Activated T-cell treated with anti-CD3 and anti-CD28 coated beads, Interleukin-2, amount 50 U/mL, for 72 hours (primary cell): ENCODE measurements at places on chromosomes 16 and 17.
A peak's percentile ranks its signal among the peaks of the same experiment; 100 is the strongest.

DNA sequence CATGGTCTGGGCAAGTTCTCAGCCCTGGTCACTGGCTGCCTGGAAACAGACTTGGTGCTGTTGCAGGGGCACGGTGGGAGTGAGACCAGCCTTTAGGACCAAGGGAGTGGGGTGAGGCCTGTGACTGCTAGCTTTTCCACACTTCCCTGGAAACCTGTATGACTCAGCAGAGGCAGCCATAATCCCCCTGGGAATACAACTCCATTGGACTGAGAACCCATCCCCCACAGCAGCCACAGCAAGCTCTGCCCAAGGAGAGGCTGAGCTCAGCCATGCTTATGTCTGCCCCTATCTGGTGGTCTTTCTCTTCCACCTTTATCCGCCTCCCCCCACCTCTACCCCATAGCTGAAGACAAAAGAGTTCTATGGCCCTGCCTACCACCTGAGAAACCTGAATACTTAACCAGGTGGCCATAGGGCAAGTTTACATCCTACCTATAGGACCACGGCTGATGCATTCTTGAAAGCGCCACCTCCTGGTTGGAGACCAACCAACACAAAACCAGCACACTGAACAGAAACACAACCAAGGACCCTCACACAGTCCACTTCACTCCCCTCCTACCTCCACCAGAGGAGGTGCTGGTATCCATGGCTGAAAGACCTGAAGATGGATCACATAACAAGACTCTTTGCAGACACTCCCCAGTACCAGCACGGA, 816.2 kb upstream of the SOX9 start:
- DNase-seq = no peak

DNA sequence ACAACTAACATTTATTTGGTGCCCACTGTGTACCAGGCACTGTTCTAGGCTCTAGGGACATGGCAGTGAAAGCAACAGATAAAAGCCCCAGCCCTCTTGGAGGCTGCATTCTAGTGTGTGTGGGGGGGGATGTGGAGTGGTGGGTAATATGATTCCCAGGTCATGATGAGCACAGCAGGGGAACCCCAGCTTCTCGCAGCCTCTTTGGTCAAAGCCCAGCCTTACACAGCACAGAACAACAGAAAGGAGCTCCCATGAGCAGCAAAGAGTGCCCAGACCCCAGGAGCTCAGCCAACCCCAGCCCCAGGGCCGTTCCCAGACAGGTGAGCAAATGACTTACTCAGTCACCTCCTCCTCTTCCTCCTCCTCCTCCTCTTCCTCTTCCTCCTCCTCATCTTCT, 21.9 kb downstream of the CNGB1 start:
- DNase-seq = no peak

GRCh38 chr17:1071103-1071825, 74.3 kb downstream of the TIMM22 start:
- no peak for DNase-seq

- no peak for DNase-seq
These were observed 6.1 kb upstream of the NLRC5 start for GRCh38 chr16:56983211-56983751.

DNA sequence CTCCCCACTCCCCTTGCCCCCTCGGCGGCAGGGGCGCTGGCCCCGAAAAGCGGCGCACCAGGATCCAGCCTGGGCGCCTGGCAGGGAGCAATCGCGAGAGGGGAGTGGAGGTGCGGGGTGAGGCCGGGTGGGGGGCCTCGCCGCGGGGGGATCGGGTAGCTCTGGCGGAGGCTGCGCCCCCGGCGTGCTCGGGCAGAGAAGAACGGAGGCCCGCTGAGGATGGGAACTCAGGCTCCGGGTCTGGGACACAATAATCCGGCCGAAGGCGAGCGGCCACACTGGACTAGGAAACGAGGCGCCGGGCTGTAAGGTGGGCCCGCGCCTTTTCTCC, 721 bp upstream of the PCGF2 start:
- no peak for DNase-seq

GRCh38 chr17:7807206-7807605, 26.8 kb upstream of the KDM6B start:
- DNase-seq = no peak

GRCh38 chr17:72433797-72434196, 313.0 kb downstream of the SOX9 start:
- DNase-seq = no peak

- no peak for DNase-seq
These were observed 39.8 kb upstream of the XYLT1 start for GRCh38 chr16:17510567-17510966.

- DNase-seq = no peak
These were observed 436.5 kb downstream of the HS3ST4 start for GRCh38 chr16:26128296-26128695.

DNA sequence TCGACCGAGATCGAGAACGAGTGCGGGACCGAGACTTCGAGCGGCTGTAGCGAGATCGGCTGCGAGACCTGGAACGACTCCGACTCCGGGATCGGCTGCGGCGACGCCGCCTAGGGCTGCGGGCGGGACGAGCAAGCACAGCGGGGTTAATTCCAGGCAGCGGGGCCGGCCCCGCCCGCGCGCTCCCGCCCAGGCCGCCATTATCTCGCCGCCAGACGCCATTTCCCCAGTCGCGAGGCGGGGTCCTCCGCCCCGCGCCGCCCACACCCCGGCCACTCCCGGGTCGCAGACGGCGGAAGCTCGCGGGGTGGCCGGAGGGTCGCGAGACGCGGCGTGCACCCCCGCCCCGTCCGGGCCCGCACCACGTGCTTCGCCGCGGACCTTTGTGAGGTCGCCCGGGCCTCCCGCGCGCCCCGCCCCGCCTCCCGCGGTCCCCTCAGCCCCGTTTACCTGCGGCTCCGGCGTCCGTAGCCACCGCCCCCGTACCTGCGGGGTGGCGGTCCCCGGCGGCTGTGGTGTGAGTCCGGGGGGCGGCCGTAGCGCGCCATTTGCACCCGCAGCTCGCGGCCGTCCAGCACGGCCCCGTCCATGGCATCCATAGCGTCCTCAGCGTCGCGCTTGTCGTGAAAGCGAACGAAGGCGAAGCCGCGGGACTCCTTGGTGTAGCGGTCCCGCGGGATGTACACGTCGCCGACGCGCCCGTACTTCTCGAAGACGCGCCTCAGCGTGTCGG, 616 bp downstream of the SRSF2 start:
- peak; percentile 79 for DNase-seq

DNA sequence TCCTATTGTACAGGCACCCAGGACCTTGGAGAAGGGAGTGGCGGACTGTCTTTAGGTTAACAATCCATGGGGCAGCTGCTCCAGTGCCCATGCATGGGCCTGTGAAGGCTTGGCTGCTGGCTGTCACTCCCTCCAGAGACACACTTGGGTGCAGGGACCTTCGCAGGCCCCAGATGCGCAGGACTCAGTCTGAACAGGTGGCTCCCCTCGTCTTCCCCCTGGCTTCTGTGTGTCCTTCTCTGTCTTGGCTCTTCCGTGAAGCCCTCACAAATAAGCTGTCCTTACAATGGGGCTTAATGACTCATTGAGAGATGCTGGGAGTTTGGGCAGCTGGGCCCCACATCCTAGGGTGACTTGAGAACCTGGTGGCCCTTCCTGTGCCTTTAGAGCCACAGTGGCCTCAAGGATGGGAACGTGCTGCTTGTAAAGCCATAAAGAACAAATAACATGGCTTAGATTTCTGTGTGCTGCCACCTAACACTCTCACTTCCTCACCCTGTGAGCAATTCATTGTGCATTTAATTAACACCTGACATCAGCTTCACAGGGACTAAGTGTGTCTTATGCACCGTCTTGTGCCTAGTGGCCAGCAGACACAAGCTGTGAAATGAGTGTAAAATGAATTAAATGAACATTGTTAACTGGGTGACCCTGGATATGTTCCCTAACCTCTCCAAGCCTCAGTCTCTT, 340.7 kb downstream of the SNX29 start:
- no peak for DNase-seq

- DNase-seq = no peak
These were observed 27.4 kb downstream of the KIAA0513 start for GRCh38 chr16:85054948-85055492.

- DNase-seq = no peak
These were observed 54.4 kb upstream of the NETO2 start for GRCh38 chr16:47198180-47198575.

DNA sequence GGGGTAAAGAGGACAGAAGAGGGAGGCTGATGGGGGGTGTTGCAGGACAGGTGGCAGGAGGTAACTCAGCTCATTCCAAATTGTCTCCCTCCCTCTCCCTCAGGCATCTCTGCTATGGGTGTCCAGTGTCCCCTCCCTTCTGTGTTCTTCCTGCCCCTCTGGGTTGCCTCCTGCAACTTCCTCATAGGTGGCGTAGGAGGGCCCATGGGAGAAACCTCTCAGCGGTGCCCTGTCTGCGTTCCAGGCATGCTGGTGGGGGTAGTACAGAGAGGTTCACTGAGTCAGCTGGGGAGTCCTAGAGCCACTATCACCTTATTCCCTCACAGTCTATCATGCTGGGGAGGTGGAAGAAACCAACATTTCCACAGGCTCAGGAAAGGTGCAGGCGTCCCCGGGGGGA, 14.7 kb upstream of the ODF4 start:
- DNase-seq = no peak

DNA sequence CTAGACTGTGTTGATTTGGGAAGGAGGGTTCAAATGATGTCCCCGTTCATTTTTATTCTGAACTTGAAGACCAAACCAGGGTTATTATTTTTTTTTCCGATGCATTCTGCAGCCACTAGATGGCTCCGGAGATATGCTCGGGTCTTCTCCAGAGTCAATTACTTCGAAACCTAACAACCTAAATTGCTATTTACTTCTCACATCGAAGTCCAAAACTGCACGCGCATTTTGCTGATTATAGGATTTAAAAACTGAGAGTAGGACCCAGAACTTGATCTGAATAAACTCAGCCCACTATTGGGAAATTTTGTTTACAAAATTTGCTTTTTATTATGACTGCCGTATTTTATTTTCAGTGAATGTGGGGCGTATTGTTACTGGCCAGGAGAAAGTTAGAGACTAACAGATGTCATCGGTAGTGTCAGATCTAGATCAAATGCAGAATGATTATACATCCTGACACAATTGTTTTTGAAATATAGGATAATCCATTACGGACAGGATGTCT, 263.8 kb downstream of the HS3ST3A1 start:
- peak; percentile 7 for DNase-seq

DNA sequence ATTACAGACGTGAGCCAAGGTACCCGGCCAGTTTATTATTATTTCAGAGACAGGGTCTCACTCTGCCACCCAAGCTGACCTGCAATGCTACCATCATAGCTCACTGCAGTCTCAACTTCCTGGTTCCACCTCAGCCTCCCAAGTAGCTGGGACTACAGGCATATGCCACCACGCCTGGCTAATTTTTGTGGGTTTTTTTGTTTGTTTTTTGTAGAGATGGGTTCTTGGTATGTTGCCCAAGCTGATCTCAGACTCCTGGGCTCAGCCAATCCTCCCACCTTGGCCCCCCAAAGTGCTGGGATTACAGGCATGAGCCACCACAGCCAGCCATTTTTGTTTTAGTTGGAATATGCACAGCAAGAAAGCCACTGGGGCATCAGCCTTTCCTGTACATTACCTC, 115.7 kb downstream of the MRM1 start:
- no peak for DNase-seq

GRCh38 chr16:72197545-72197944, 25.6 kb upstream of the PMFBP1 start:
- DNase-seq = no peak

- DNase-seq = no peak
These were observed 94.9 kb downstream of the ANKRD11 start for GRCh38 chr16:89395150-89396142.

GRCh38 chr16:14963281-14964173, 11.3 kb upstream of the PDXDC1 start:
- no peak for DNase-seq

GRCh38 chr17:15233022-15233805, 31.9 kb downstream of the PMP22 start:
- peak; percentile 16 for DNase-seq

DNA sequence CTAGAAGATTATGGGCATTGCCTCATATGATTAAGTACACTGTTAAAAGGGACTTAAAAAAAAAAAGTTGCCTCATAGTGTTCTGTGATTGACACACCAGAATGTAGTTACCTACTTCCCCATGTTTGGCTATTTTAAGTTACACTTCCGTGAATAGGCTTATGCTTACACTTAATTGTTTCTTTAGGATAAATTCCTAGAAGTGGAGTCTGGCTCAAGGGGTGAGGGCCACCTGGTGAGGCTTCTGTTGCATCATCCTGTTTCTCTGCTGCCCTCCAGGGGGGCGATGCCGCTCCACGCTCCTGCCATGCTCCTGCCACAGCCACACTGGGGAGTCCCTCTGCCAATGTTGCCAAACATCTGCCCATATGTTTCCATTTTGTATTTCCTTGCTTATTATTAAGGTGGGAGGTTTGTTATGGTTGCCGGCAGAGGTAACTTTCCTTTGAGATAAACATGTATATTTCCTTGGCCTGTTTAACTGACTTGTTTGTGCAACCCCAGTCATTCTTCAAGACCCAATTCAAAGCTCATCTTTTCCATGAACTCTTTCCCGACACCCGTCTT, 73.1 kb downstream of the KSR1 start:
- DNase-seq = no peak

DNA sequence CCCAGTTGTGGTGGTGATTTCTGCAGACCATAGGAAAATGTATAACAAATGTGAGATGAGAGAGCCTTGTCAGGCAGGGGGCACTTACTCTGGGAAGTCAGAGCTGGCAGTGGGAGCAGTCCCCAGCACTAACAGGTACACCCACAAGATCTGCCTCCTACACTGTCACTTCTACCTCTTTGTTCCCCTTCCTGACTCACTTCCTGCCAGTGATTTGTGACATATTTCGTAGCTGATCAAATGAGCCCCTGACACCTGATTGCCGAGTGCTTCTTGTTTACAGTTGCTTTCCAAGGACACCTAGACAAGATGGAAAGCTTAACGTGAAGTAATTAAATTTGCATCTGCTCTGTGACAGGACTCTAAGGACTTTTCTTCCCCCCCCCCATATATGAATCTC, 40.5 kb downstream of the FTO start:
- DNase-seq = peak; percentile 24

- no peak for DNase-seq
These were observed 22.8 kb downstream of the TADA2A start for GRCh38 chr17:37429453-37429852.

- DNase-seq = no peak
These were observed at the start of gene KRTAP4-6 for GRCh38 chr17:41140360-41141131. TSS of gene KRTAP4-6 (minus strand) at chr17:41140544. CDS start at chr17:41140487, 57 bp downstream.

GRCh38 chr17:46742565-46743270, 75.8 kb downstream of the WNT3 start:
- peak; percentile 11 for DNase-seq

DNA sequence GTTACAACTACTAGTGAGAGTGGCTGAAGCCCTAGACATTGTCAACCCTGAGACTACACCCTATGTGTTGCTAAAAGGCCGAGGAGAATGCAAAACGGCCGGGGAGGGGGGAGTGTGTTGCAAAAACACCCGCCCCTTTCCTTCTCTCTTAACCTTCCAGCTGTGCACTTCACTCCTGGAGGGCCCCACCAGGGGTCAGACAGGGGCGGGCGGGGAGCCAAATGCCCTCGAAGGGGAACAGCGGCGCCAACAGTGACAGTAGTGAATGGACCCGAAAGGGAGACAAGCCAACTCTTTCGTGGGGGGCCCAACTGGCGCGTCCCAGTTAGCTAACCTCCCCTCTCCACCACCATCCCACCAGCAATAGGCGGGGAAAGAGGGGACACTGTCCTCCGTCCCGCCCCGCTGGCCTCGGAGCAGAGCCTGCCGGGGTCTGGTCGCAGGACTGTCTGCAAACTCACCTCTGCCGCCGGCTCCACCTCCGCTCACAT, 352 bp downstream of the MARF1 start:
- DNase-seq = peak; percentile 91
